Activated CD8-positive, alpha-beta memory T cell treated with anti-CD3 and anti-CD28 coated beads, Interleukin-2, amount 10 ng/mL, durations not matched to agents 7 days and 5 days (primary cell): ENCODE measurements at places on chromosomes 11 and 22. TPM values are rescaled to one million over a fixed set of nuclear protein-coding genes. Genes with fewer than 3 reads are reported as not detected.

UCP3 gene
- 3.3 TPM for total RNA-seq

NUDT8 gene
- total RNA-seq: 16.7 TPM

OR51E1 gene
- total RNA-seq: not detected

OTOG gene
- not detected for total RNA-seq

PANX1 gene
- 13.0 TPM for total RNA-seq

OR4P4 gene
- not detected for total RNA-seq

GAS2 gene
- 1.3 TPM for total RNA-seq

RAC2 gene
- 834 TPM for total RNA-seq

LRRC56 gene
- 2.1 TPM for total RNA-seq
